ENCODE measurements at places on chromosomes 16 and 17.
A peak's percentile ranks its signal among the peaks of the same experiment; 100 is the strongest.

- no peak for DNase-seq
These were observed 4.1 kb downstream of the CHD9 start for GRCh38 chr16:53058882-53059281.

GRCh38 chr16:9407206-9407758 lies 315.8 kb downstream of the HAPSTR1 start:
- no peak for DNase-seq

DNA sequence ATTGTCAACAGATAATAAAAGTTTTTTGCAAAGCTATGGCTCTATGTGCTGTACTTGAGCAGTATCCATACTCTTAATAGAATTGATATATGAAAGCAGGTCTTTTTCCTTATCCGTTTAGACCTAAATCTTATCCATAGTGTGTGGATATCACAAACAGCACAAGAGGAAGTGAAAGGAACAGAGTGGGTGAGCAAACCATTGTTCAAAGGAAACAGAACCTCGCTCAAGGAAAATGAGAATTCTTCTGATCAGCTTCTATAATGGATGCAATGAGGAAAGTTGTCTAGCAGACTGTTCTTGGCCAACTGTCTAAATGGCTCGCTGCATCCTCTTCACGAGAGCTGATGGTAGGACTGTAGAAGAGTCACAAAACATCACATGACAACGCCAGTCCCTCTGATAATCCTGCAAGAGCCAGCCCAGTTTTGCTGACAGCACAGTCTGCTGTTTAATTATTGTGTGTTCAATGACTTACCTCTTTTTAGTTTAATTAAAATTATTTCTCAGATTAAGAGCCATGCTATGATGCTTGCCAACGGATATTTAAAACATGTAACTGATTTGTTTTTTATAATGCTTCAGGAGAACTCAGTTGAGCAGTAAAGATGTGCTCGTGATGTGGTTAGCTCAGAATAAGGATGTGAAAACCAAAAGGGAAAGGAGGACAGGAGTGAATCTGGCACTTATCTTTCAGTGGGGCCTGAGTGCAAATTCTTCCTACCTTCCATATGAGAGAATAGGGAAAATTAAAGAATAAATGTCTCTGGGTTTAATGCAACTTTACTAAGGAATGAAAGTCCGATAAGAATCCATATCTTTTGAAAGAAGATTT lies 38.5 kb downstream of the WWOX start:
- no peak for DNase-seq

DNA sequence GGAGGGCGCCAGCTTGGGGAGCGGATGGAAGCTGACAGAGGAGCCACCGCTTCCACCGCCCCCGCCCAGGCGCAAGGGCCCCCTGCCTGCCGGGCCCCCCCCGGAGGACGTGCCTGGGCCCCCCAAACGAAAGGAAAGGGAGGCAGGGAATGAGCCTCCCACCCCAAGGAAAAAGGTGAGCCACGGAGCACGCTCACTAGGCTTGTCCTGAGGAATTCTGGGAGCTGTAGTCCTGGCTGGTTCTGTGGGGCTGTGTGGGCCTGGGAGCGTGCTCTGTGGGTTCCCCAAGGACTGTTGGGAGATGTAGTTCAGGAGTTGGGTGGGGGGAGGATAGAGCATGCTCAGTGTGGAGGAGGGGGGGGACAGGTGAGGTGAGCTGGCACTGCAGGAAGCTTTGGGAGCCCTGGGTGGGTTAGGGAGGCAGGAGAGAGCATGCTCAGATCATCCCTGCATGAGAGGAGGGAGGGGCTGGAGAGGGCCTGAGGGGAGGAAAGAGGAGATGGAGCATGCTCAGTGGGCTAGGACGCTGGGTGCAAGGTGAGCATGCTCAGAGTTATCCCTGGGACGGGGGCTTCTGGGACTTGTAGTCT lies 4.5 kb downstream of the FBXL19 start:
- DNase-seq: peak; percentile 85

GRCh38 chr16:13552062-13552959 lies 367.6 kb upstream of the ERCC4 start:
- peak; percentile 29 for DNase-seq

DNA sequence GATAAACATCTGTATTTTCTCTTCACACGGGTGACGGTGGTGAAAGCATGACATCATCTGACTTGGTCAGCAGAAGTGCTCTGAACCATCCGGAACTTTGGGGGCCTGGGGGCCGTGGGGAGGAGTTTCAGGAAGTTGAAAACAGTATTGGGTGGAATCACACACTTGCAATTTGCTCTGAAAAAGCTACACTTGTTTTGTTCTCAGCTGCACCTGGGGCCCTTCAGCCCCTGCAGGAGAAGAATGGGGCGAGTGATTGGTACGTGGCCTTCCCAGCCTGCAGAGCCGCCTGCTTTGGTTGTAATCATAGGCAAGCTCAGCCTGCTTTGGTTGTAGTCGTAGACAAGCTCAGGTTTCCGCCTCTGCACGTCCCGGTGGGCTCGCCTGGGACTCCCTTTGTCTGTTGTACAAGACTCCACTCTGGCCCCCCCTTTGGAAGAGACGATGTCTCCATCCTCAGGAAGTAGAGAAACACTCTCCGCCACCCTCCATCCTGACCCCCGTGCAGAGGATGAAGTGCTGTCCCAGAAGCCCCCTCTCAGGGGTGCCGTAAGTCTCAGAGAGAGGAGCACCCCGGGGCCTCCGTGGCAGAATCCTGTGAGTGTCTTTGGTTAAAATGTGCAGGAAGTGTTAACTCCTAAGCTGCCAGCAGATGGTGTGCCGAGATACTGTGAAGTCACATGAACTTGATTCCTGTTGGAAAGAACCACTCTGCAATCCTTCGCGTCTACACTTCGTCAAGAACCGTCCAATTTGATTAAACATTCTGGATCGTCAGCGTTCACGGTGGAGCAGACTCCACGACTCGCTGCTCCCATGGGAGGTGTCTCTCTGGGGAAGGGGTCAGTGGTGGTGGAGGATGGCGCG lies 5.4 kb downstream of the BANP start:
- peak; percentile 62 for DNase-seq

DNA sequence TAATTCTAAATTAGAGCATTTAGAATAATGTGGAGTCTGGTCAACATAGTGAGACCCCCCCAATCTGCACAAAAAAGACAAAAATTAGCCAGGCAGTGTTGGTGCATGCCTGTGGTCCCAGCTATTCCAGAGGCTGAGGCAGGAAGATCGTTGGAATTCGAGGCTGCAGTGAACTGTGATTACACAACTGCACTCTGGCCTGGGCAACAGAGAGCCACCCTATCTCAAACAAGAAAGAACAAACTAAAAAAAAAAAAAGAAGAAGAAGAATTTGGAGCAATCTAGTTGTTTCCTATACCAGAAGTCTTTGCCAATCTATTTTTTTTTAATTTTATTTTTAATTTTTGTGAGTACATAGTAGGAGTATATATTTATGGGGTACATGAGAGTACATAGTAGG lies 6.0 kb downstream of the CETP start:
- DNase-seq: no peak

DNA sequence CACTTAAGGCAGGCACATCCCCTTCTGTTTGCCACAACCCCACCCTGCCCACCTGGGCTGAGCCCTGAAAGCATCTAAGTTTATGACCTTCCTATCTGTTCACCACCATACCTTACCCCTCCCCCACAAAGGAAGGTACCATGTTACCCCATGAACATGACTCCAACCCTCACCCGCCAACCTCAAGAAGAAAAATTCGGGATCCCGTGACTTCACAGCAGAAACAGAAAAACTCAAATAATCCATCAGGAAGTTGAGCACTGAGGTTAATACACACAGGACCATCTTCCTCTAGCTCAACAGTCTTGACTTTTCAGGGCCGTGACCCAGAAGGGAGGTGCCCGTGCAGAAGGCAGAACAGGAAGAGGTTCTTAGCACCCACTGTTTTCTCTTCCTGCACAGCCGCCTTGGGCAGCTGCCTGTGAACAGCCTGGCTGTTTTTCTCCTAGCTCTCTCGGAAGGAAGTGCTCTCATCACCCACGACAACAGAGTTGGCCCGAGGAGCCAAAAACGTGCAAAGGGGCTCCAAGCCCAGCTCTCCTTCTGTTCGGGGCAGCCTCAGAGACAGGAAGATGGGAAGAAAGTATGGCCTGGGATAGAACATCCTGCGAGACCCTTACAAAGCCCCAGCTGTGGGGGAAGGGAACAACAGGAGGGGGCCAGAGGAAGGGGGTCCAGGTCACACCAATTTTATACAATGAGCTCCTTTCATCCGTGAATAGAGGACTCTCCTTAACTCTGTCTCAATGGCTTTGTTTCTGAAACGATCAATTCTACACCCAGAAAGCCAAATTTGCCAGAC lies 101.1 kb downstream of the XYLT1 start:
- no peak for DNase-seq

- DNase-seq: no peak
These were observed 8.6 kb downstream of the MEIOC start for GRCh38 chr17:44664867-44665266.

DNA sequence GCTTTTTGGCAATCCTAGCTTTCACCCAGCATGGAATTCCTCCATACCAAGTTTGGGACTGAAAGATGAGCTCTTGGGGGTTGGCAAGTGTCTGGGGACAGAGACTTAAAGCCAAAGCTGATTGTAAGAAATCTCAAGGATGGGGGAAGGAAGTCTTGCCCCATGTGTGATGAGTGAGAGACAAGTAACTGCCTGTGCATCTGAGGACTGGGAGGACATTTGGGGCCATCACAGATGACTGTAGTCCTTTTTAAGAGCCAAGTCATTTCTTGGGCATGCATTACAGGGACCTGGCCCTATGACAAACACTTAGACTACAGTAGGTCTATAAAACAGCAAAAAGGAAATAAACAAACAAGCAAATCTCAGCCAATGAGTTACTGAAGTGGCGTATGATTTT lies 36.3 kb upstream of the CCL2 start:
- DNase-seq: no peak

DNA sequence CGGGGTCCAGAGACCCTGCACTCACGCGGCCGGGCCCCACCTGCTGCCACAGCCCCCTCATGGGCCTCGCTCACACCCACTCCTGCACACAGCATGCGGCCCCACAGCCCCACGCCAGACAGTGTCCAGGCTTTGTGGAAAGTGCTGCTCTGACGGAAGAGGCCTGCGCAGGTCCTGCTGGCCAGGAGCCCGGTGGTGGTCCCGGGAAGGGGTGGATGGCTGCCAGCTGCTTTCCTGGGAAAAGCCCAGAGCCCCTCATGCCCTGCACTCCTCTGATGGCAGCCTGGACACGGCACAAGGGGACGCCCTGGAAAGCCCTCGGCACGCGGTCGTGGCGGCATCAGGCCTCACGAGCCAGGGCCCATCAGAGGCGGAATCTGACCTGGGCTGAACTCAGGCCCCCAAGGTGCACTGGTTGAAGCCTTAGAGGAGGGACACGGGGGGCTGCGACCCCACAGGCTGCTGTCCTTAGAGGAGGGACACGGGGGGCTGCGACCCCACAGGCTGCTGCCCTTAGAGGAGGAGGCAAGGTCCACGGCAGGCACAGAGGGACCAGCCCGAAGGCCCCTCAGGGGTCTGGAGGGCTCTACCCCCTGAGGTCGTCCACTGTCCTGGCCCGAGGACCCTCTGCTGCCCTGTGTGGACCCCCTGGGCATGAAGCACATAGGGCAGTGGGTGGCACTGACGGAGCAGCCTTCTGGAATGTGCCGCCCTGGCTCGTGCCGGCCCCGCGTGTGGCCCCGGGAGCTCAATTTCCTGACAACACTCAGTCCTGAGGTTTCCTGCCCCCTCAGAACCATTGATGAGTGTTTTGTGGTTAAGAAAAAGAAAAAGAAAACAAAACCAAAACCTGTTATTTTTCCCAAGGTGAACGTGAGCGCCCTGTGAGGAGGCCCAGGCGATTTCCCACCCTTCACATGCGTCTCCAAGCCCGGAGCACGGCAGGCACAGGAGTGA lies 22.1 kb downstream of the SOX8 start:
- no peak for DNase-seq

- DNase-seq: no peak
These were observed 118.4 kb upstream of the NOG start for GRCh38 chr17:56475116-56475515.

GRCh38 chr17:38508954-38509771 lies 80.9 kb downstream of the ARHGAP23 start:
- DNase-seq: peak; percentile 99

DNA sequence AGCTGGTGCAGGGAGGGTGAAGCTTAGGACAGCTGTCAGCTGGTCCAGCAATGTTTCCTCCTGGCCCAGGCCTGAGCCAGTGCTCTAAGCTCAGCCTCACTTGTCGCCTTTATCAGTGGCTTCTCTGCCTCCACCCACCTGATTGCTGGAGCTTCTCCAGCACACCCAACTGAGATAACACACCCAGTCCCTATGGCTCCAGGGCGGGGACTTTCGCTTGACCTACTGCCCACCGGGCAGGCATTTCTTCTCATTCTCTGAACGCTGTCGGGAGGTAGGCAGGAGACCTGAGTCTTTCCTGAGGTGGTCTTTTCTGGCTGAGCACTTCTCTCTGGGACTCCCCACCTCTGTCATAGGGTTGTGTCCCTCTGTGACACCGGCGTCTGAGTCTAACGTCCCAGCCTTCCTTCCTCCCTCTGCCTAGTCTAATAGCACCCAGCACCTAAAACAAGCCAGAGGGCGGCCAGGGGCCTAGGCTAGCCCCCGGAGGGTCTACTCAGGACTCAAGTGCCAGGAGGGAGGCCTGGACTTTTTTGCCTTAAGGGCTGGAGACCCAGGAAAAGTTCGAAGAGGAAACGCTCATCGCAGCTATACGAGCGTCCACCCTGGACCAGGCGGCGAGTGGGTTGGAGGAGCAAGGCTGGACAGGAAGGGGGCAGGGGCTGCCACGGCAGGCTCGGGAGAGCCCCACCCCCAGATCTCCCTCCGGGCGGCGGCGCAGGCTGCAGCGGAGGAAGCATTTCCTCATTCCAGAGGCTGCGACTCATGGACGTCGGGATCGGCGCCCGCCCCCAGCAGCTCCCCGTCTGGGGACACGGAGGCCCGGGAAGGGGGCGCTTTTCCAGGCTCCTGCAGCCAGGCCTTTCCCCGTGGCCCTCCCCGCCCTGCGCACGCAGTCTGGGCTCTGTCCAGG lies 756 bp downstream of the TAX1BP3 start:
- peak; percentile 83 for DNase-seq

DNA sequence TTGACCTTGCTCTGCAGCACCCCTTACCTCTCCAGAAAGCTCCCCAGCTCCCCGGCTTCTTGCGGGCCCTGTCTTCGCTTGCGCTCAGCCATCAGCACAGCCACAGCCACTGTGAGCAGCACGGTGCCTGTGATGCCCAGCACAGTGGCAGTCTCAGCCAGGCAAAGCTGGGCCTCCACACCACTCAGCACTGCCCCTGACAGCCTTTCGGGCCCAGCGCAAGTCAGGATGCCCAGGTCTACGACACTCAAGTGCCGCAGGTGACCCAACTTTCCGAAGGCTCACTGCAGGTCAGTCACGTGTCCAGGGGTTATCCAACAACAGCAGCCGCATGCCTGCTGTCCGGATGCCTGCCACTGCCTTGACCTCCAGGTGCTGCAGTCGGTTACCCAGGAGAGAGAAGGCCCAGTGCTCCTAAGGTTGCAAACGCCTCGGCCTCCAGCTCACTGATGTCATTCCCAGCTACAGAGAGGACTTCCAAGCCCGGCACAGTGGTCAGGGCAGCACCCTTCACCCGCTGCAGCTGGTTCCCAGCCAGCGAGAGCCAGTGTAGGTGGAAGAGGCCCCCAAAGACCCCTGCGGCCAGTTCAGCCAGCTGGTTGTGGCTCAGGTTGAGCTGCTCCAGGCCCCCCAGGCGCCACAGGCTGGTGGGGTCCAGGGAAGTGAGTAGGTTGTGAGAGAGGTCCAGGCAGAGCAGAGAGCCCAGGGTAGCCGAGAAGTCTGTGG lies 8.9 kb upstream of the TMEM101 start:
- no peak for DNase-seq

Data from GM23338 (cell line).